ENCODE measurements at places on chromosomes 13 and 19.

GRCh38 chr19:32407004-32407992 is 1.7 kb downstream of the DPY19L3 start:
- no peak for DNase-seq

DNA sequence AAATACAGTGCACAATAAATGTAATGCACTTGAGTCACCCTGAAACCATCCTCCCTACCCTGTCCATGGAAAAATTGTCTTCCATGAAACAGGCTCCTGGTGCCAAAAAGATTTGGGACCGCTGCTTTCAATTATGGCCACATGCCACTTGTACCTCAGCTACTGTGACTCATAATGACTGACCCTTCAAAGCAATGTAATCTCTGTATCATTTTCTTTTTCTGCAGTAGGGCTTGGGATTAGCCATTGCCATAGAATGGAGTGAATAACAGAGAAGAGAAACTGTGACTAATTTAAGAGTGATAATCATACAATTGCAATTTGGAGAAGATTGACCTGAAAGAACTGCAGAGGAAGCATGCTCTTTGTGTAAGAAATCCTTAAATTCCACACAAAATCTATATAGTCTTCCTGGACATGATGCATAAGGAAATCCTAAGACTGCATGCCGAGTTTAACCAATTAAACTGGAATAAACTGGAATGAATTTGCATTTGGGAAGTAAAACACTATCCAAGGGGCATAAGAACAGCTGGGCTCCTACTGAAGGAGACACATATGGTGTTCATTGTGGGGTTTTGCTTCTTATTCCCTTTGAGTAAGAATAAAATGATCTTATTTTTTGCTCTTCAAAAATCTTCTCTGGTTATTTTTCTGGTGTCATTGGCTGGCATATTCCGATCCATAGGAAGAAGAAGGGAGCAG is 59.5 kb upstream of the SLC7A1 start:
- DNase-seq = no peak

DNA sequence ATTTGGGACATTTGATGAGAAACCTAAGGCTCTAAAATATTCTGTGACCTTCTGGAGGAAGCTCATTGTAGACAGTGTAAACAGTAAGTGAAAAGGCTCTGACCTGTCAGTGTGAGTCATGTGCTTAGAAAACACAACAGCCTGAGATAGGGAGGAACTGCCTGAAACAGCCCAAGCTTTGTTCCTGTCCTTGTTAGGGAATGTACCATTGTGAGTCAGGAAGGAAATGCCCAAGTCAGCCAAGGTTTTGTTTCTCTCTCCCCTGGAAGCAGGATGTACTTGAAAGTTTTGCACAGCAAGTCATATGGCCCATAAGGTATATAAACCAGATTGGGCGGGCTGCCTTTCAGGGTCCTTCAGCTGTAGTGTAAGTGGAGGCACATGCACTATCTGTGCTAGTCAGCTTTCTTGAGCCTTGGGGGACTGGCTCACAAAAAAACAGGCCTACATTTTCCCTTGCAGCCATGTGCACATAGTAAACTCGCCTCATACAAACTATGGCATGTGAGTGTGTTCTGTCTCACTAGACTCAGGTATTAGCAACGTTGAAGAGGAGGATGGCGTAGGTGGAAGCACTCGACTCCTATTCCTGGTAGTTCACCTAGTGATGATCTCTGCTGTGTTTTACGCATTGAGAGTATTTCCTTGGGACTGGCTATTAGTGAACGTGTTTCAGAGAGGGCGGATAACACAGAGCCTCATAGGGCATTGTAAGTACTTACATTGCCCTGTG is 141.2 kb upstream of the KLHL1 start:
- no peak for DNase-seq

DNA sequence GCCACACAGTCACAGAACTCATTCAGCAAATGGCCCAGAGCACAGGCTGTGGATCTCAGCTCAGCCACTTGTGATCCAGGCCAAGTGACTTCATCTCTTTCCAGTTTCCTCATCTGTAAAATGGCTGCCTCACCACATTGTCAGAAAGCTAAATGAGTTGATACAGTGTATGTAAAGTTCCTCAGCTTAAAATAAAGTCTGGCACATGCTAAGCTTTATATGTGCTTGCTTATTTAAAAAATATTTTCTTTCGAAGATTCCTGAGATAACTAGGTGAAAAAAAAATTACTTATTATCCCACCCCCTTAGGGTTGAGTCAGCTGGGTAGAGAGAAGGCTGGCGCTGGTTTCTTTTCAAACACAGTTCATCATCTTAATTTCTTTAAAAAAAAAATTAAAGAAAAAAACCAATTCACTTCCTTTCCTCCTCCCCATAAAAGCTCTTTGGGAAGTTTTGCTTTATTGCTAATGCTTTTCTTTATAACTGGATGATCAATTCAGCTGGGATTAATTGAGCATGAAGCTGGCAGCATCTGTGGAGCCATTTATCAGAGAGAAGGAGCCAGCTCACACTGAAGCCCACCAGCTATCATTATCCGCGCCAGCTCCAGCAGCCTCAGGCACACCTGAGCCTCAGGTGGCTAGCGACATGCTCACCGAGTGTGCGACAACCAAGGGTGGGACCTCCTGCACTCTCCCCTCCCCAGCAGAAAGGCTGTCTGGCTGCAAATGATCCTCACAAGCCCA is 354.9 kb downstream of the FOXO1 start:
- no peak for DNase-seq

- DNase-seq = no peak
Observed at GRCh38 chr13:72431981-72432682, 295.3 kb downstream of the MZT1 start.

- no peak for DNase-seq
Observed at GRCh38 chr19:42018503-42019193, 24.6 kb upstream of the ATP1A3 start.

- DNase-seq = no peak
Observed at GRCh38 chr19:38004186-38004520, 97.1 kb downstream of the SIPA1L3 start.

DNA sequence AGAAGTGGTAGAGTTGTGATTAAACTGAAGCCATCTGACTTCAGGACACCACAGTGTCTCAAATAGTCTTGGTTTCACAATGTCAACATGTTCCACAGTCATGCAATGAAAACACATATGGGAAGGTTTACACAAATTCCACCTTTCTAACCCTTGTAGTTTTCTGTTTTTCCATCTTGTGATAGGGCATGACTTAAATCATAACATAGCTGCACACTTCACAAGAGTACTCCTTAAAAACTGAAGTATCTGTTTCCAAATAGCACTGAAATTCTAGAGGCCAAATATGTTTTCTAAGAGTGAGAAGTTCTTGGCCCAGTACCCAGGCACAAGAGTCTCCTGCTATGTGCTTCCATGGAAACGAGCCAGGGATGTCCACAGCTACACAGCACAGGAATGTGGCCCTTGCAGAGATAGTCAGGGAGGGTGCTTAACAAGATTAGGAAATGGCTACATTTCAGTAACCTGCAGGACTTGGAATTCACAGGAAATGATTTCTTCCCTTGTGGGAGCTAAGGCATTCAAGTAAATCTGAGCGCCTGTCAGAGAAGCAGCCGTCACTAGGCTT is 269.1 kb downstream of the NDFIP2 start:
- no peak for DNase-seq

- peak; percentile 69 for DNase-seq
Observed at GRCh38 chr13:77697217-77698103, at the start of gene SLAIN1. TSS of gene SLAIN1 (plus strand) at chr13:77697687. CDS start at chr13:77697914, 227 bp downstream.

- DNase-seq = no peak
Observed at GRCh38 chr13:93318534-93319254, 92.1 kb downstream of the GPC6 start.

Data from activated naive CD4-positive, alpha-beta T cell (primary cell).